AG08396 (cell line): ENCODE measurements at places on chromosomes 5 and 9.

DNA sequence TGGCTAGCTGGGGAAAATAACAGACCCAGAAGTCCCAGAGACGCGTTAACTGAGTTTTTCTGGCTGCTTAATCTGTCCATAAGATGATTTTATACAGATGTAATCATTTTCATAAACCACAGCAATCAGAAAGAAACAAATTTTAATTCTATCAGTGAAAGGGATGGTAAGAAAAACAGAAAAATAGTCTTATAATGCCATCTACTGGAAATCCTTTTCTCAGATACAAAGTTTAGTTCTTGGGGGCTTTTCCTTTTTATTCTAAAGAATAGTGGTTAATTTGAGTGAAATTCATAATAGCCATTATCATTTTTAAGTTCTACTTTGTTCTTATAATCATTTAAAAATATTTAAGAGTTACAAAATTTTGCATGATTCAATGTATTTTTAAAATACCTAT is 44.4 kb downstream of the DROSHA start:
- no peak for DNase-seq

- peak; percentile 73 for DNase-seq
These were observed 8.7 kb upstream of the GFRA3 start for GRCh38 chr5:138282920-138283742.

GRCh38 chr5:119021149-119021732 is 32.9 kb upstream of the DTWD2 start:
- no peak for DNase-seq

DNA sequence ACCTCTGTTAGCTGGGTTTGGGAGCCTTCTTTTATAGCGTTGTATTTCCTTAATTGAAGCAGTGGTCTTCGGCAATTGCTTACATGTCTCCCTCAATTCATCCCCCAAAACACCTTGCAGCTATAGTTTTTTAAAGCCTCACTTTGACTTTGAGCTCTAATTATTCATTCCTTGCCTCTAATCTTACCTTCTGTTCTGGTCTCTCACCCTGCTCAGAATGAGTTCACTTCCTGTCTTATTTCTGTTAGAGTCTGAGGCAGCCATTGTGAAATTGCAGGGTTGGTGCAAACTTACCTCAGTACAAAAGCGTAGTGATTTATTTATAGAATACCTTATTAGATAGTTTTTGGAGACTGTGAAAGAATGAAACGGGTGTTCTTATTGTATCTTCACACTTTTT is 35.0 kb downstream of the AOPEP start:
- no peak for DNase-seq

GRCh38 chr5:163624431-163624830 is 119.0 kb downstream of the MAT2B start:
- DNase-seq = no peak

DNA sequence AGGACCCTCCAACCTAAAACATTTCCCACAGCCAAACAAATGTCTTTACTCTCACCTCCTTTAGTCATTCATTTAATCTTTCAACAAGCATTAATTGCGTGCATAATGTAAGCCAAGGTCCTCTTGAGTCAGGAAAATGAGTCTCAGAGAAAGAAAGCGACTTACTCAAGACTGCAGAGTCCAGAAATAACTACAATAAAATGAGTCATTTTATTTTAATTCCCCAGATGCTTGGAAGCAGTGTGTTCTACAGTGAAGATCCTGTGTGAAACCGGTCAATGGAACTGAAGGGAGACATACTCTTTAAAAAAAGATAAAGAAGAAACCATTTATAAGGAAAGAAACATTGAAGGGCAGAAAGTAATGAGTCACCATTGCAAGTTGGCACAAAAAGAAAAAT is 513.7 kb downstream of the CDK5RAP2 start:
- no peak for DNase-seq

DNA sequence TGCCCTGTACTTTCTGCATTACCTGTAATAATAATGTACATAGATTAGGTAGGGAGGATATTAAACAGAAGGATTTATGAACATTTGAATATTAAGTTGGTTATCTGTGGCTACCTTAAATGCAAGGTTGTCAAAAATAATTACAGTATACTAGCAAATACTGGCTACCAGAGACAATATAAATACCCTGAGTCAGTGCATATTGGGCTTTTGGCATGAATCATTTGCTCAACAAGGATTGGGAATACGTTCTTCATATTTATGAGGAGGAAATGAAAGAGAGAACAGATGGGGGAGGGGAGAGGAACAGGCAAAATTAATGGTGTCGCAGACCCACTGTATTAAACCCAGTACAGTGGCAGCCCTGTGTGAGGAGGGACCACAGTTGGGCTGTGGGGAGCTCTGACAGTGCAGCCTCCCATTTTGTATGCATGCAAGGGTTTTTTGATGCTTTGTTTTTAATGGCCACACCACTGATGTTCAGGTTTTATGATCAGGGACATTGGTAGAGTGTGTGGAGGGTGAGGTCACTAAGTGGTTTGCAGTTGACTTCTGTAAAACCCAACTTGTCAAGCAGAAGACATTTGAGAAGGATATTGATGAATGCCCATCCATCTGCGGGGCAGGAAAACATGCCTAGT is 56.9 kb downstream of the MVB12B start:
- no peak for DNase-seq

DNA sequence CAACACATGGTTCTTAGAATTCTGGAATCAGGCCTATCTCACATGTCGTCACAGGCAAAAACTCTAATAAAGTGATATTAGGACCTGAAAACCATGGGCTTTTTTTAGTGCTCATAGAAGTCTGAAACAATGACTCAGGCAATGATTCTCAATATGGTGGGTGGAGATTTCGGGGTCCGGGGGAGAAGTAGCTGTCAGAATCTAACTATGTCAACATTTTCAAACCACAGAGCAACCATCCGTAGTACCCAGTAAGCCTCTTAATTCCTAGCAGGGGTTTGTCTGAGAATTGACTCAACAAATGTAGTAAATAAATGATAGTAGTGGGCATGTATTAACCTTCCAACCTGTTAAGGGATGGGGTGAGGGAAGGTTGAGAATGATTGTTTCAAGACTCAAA is 2.6 kb downstream of the AMACR start:
- no peak for DNase-seq
